NCI-H1694 (cell line): ENCODE measurements at places on chromosomes 5 and 9.

DNA sequence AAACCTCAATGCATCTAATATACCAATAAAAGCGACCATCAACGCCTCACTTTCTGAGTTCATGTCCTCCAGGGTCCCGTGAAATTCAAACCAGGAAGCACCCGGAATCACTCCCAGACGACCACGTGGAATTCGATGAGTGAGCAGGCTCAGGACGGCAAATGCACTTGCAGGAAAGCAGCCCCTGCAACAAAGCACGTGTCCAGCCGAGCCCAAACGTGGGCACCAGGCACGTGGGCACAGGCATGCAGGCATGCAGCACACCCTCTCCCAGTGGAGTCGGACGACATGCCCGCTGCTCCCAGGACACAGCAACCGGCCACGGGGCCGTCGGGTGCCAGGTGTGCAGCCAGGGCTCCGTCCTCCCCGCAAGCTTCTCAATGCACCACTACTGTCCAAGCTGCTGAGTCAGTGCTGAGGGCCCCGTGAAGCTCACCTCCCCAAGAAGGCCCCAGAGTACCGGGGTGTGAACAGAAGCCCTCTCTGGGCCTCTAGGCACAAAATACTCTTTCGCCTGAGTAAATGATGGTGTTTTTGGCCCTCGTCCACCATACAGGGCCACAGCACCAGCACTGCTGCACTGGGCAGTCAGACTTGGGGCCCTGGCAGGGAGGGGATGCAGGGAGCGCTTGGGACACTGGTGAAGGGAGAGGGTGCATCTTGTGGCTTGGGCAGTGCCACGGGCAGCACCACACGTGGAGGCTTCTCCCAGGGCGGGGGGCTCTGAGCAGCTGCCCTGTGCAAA is 87.6 kb downstream of the VAV2 start:
- DNase-seq: no peak

GRCh38 chr5:123433596-123433995 is 10.4 kb upstream of the CEP120 start:
- DNase-seq: no peak

GRCh38 chr5:152218694-152219093 is 186.4 kb downstream of the NMUR2 start:
- DNase-seq: no peak

- no peak for DNase-seq
Measured at GRCh38 chr5:94884311-94884710, 265.8 kb downstream of the SLF1 start.

GRCh38 chr9:35980289-35981011 is 22.5 kb upstream of the OR2S2 start:
- DNase-seq: no peak

- no peak for DNase-seq
Measured at GRCh38 chr9:86605303-86605702, 251.1 kb upstream of the TUT7 start.

DNA sequence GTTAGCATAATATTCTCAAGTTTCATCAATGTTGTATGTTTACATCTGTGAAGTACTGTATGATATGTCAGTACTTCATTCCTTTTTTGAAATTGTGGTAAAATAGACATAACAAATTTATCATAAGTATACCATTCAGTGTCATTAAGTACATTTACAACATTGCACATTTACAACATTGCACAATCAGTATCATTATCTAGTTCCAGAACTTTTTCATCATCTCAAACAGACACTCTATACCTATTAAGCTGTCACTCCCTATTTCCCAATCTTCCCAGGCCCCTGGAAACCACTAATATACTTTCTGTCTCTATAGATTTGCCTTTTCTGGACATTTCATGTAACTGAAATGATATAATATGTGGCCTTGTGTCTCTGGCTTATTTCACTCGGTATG is 75.1 kb upstream of the ATG10 start:
- no peak for DNase-seq

DNA sequence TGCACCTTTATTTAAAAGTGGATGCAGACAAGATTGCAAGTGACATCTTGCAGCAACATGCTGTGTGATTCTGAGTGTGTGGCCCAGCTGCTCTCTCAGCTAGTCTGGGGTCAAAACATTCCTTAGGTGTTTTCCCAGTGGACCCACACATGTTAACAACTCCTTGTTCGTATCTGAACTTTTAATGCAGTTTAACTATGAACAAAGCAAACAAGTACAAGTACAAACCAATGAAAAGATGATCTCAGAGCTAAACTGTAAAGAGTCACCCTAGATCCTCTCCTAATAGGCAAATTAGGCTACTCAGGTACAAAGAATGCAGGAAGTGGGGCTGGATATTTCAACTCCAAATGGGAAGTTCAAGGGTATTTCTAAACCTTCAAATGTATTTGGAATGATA is 108.4 kb downstream of the ENTREP1 start:
- no peak for DNase-seq

DNA sequence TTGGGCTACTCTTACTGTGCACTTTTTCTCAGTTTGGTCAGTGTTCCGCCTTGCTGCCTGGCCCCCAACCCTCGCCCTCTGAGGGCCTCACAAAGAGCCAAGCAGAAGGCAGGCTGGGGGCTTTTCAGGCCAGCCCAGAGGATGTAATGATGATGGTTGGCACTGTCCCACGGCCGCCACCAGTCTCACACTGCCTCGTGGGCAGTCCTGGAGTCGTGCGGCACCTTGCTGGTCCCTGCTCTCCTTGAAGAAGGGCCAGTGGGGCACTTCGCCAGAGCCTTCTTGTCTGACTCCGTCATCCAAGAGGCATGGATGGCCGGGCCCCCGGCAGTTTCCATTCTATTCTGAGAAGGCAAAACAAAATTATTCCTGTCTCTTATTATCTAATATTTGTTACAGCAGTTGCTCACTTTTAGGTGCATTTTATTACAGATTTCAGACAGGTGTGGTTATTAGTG is 21.0 kb downstream of the TENT4A start:
- no peak for DNase-seq

DNA sequence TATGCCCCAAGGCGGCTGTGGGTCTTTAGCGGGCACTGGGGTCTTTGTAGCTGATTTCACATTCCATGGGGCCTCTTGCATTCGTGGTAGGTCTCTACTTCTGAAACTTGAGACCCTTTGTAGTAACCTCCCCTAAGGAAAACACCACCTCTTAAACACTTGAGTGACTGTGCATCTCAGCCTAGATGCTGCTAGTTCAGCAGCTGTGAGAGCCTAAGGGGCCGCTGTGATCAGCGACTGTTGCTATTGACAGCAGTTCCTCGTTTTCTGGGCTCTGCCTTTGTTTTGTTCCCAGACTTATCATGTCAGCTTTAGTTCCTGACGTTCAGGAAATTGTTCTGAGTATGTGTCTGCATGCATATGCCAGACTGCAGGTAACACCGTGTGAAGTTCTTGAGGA is 171.2 kb downstream of the HSPA4 start:
- no peak for DNase-seq

DNA sequence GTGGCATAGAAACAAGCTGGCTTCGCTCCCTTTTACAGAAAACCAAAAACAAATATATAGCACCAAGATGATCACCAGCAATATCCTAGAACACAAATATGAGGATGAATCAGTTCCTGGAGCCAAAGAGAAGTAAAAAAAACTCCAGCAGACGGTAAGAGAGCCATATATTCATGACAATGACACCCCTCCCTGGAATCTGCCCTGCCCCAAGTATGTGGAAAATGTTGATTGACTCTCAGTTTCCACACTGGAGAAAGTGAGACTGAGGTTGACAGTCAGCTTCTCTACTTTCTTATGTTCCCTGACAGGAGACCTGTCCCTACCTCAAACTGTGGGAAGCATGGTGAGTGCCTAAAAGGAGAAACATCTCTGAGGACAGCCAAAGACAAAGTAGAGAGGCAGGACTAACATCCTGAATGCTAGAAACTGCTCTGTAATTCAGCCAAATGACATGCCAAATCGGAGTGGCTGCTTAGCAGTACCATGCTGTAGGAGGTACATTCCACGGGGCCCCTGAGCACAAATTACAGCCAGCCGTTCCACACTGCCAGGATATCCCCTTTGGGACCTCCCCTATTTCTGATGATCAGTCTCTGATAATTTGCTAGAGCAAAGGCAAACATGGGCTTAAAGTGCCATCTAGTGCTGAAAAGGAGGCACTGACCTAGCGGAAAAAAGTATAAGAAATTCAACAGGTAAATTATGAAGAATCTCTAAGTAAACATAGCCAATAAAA is 424.0 kb upstream of the RGMB start:
- no peak for DNase-seq

DNA sequence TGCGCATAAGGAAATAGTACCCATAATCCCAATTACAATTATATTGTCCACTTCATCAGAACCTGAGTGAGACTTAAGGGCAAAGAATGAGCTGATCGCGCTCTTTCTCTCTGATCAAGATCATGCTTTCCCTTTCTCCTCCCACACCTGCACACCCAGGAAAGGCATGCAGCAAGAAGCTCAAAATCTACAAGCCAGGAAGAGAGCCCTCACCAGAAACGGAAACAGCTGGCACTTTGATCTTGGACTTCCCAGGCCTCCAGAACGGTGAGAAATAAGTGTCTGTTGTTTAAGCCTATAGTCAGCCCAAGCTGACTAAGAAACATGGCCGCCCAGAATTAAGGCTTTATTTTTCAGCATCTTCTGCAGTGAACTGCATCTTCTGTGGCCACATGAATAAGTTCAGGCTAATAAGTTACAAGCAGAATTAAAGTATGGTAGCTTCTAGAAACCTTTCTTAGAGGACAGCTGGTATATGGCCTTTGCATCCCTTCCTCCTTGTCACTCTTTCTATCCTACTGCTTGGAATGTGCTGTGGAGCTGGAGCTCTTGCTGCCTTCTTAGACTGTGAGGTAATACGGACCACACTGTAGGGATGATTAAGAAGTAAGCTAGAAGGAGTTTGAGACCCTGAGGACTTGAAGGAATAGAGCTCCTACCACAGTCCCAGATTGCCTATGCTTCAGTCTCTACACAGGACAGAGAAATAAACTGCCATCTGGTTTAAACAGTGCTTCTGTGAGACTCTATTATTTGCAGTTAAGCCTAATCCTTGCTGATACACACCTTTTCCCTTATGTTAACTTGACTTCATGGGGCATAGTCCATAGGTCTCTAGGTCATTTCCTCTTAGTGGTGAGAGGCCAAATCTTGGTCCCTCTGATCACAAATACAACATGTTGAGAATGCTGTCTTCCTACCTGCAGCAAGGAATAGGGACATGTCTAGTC is 17.2 kb downstream of the OR2S2 start:
- no peak for DNase-seq

DNA sequence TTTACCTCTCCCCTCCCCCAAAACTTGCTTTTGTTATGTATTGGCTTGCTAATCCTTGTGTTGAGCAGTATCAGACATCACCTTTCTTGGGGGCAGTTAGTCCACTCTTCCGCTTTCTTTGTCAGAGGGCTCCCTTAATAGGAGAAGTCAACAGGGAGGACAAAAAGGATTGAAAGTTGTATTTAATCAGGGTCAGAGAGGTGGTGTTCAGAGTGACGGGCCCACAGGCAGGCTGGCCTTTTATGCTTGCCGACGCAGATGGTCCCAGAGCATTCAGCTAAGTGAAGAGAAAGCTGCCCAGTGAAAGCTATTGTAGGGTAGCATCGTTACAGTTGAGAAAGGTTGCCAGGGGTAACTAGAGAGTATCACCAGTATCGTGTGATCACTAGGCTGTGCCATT is 131.1 kb downstream of the ZCCHC7 start:
- no peak for DNase-seq

DNA sequence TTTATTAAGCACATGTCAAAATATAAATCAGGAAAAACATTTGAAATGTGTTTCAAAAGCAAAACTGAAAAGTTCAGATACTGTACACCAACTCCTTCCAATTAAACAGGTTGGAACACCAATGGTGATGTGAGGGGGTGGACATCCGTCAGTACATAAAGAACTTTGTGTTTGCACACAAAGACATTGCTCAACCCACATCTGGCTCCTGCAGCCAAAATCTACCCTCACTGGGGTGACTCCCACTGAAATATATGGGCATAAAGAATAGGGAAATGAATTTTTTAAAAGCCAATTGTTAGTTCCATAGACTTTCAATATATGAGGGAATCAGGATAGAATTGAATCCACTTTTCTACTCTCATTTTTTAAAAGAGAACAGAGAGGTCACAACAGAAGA is 63.9 kb downstream of the MEGF9 start:
- DNase-seq: no peak

DNA sequence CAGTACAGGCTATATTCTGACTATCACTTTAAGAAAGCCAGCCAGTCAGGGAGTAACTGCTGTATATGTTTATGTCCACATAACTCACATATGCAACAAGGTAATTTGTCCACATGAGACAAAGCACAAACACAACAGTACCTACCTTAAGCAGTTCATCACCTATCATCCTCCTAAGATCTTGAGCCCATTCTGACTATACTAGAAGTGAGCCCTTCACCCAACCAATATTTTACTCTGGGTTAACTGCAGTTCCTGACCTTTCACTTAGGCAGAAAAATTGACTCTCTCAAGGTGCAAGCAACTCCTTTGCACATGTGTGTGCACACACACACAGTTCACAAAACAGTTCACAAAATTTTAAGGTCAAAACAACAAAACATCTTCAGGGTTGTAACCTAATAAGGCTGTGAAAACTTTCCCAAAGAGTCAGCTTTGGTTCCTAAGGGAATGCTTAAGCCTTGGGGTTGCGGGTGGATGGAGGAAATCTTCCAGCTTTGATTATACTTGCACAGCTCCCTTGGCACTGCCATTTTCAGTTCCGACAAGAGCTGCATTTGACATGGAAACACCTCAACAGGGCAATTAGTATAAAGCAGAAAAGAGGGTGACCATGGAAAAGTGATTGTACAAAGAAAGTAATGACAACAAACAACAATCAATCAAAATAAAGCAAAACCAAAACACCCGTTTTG is 215.3 kb downstream of the NFIB start:
- DNase-seq: no peak

GRCh38 chr9:27614551-27614950 is 41.3 kb upstream of the C9orf72 start:
- no peak for DNase-seq

DNA sequence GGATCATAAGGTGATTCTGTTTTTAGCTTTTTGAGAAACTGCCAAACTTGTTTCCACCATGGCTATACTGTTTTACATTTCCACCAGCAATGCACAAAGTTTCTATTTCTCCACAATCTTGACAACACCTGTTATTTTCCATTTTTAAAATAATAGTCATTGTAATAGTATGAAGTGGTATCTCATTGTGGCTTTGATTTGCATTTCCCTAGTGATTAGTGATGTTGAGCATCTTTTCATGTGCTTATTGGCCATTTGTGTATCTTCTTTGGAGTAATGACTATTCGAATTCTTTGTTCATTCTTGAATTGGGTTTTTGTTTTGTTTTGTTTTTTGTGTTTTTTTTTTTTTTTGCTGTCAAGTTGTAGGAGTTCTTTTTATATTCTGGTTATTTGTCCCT is 4.9 kb downstream of the GARNL3 start:
- DNase-seq: no peak

DNA sequence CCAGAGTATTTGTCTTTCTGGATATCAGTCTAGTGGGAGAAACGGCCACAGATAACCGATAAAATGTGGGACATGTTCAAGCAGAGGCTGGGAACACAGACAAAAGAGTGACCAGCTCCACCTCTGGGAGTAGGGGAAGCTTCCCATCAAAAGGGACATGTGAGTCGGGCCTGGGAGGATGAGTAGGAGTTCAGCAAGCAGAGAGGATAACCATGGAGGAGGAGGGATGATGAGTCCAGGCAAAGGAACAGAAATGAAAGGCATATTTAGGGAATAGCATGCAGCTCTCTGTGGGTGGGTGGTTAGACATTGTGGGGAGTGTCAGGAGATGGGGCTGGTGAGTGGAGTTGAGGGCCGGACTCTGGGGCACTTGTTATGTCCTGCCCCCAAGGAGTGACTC is 61.5 kb downstream of the ERGIC1 start:
- DNase-seq: no peak
